NCI-H2107 (cell line): ENCODE measurements at places on chromosomes 6 and 20.

DNA sequence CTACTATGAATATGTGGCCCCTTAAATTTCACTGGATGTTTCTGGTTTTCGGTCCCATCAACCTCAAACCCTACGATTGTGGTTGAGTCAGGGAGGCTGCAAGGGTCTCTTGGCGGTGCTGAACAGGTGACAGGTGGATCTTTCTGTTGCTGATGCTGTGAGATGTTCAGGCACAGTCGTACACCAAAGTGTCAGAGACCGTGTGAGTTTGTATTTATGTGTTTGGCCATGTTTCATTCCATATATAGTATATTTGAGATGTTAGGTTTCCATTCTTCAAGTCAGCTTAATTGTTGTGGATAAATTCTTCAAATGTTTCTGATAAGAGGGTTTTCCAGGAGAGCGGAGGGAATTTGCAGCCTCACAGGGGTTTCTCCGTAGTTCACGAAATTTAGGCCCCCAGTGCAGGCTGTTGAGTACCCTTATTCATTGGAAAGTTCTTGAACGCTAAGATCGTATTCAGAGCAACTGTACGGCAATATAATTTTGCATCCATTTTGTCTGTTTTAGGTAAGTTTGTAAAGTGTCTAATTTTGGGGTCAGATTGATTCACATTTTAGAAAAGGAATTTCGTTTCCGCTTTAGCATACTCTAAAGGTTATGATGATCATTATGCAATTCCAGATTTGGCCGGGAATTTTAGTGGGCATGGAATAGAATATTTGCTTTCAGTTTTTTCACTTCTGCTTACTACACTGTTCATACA lies 1.2 kb downstream of the TAB2 start:
- no peak for DNase-seq

GRCh38 chr20:38875175-38875993 lies 50.8 kb upstream of the FAM83D start:
- no peak for DNase-seq

GRCh38 chr6:161971043-161971442 lies 697.2 kb upstream of the AGPAT4 start:
- no peak for DNase-seq

- no peak for DNase-seq
These were observed 37.7 kb downstream of the FOXO3 start for GRCh38 chr6:108598305-108598863.

- no peak for DNase-seq
These were observed 97.6 kb downstream of the CD164 start for GRCh38 chr6:109284675-109285074.

DNA sequence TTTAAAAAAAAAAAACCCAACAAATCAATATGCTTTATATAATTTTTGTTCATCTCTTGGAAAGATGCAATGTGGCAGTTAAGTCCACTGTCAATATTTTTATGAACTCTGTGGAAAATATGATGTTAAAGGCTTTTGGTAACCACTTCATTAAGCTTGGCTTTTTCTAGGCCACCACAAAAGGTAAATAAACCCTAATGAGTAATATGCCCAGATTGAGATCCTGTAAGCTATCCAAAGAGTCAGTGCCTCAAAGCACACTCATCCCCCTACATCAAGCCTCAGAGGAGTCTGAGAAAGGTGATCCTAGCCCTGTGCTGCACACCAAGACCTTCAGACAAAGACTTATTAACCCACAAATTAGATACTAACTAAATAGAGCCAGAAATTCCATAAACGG lies 121.1 kb downstream of the CDC5L start:
- DNase-seq = no peak

DNA sequence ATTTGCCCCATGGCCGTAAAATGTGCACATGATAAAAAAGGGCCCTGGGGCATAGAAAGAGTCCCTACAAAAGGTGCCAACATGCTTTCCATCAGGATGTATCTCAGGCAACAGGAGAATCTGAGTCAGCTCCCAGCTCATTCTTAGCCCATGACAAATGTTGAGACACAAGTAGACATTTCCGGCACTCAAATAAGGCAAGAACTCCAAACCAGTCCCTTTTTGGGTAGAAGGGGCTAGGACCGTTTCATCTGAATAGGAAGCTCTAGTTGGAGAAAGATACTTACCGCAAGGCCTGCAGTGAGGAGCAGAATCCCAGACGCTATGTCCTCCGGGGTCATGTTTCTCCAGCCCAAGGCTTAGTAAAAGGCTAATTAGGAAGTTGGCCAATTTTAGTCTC lies 261.0 kb upstream of the RIN2 start:
- no peak for DNase-seq

DNA sequence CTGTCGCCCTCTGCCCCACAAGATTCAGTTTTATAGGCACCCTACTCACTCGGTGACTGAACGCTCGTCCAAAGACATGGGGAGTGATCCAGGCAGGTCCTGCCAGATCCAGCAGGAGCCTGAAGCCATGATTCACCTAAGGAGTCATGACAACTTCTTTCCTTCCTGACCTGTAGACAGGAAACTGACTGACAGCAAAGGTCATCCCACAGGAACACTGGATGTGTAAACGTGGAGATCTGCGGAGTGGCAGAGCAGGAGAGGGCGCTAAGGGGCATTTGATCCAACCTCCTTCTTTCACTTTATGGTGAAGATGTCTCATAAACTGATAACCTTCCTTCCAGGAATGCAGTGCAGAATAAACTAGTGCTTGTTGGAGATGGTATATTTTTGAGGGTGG lies 192.2 kb downstream of the GJA10 start:
- DNase-seq = no peak

- no peak for DNase-seq
These were observed 503 bp downstream of the PPDPF start for GRCh38 chr20:63520934-63521601.

DNA sequence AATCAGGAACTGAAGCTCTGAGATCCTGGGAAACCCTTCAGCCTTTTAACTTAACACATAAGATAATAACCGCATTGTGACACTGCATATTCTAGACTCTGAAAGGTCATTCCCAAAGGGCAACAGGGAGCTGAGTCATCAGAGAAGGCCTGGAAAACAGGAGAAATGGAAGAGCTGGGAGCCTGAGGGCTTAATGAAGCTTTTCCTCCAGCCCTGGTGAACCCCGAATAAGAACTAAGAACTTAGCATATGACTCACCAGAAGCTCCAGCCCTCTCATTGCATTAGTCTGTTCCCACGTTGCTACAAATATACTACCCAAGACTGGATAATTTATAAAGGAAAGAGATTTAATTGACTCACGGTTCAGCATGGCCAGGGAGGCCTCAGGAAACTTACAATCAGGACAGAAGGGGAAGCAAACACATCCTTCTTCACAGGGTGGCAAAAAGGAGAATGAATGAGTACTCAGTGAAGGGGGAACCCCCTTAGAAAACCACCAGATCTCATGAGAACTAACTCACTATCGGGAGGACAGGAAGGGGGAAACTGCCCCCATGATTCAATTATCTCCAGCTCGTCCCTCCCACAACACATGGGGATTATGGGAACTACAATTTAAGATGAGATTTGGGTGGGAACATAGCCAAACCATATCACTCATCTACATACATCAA lies 648.5 kb downstream of the TFAP2A start:
- no peak for DNase-seq

- DNase-seq = no peak
These were observed 22.4 kb downstream of the ZMYND8 start for GRCh38 chr20:47334022-47334551.

DNA sequence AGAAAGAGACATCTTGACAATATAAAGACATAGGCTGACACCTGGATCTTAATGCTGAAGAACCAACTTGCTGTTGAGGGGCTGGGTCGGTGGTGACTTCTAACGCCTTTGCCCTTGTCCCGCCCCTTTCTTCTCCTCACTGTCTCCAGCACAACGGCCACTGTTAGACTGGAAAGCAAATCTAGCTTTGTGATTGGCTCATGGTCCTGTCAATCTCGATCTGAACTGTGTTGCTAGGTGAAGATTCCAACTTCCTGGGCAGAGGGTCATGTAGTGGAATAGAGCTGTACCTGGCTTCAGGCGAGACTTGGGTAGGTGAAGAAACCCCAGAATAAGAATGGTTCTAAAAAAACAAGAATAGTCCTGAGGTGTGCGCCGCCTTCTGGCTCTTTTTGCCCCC lies at the start of gene PGK2:
PGK2 (minus strand) TSS at position 110 of the 400 bp plus-strand sequence; CDS start at position 12, 98 bp downstream.
- no peak for DNase-seq

DNA sequence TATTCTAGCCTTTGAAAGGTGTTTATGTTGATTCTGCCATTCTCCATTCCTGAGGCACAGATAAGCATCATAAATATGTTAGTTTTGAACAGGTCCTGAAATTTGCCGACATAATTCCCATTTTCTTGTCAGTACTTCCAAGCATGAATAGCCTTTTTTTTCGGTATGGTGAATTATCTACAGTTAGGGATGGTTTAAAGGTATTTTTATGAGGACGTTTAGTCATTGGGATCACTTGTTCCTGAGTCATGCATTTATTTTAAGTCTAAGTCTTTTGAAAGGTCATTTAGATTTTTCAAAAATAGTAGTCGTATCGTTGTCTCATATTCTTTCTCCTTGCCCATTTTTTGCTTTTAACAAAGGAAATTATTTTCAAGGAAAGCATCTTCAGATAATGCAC lies 98.7 kb downstream of the PHACTR3 start:
- DNase-seq = no peak

DNA sequence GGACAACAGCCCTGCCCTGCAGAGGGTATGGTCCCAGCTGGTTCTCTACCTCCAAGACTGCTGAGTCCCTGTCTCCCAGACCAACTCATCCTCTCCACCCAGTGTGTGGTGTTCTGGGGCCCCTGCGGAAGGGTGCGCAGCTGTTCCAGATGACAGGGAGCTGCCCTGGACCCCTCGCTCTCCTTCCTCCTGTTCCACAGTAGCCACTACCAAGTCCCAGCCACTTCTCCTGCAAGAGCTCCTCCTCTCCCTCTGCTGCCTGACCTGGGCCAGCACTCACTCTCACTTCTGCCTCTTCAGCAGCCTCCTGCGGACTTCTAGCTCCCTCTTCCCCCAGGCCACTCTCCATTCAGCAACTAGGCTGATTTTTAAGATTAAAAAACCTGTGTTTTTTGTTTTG lies 40.1 kb upstream of the TMEM181 start:
- no peak for DNase-seq

GRCh38 chr6:31948753-31949413 lies 3.0 kb downstream of the CFB start:
- DNase-seq = no peak

DNA sequence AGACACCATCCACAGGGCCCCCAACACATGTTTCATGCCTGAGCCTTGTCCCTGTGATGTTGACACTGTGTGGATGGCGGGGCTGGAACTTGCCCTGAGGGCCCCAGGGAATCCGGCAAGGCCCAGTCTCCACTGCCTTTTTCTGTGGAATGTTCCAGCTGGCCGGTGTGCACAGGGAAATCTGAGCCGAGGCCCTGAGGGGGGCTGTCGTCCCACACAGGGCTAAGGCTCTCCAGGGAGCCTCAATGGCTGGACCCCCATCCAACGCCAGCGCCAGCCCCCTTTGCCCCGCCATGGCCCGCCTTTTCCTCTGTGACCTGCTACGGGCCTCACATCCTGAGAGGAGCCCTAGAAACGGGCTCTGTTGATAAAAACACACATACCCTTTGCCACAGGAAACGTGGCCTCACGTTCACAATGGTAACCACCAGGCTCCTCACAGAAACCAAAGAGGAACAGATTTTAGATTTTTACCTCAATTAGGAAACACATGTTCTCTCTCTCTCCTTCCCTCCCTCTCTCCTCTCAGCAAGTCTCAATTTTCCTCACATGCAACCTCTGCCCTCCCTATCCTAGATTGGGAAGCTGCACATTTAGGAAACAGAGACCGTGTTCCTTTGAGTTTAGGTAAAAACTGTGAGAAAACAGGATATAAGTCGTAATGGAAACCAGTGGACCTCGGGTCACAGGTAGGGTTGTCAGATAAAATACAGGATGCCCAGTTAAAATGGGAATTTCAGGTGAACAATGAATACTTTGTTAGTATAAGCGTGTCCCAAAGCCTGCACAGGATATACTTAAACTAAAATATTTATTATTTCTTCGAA lies 13.7 kb upstream of the ZNF831 start:
- no peak for DNase-seq

DNA sequence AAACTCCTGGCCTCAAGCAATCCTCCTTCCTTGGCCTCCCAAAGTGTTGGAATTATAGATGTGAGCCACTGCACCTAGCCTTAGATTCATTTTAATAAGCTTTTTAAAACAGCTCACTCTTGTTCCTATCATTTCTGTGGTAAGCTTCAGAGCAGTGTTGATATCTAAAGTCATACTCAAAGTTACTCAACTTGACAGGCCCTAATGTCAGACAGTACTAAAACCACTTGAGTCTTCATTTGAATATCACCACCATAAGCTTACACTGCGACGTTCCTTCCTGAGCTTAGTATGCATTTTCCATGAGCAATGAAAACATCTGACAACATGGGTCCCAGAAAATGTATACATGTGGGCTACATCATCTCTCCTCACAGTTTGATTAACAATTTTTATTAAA lies 6.0 kb downstream of the FUCA2 start:
- no peak for DNase-seq

DNA sequence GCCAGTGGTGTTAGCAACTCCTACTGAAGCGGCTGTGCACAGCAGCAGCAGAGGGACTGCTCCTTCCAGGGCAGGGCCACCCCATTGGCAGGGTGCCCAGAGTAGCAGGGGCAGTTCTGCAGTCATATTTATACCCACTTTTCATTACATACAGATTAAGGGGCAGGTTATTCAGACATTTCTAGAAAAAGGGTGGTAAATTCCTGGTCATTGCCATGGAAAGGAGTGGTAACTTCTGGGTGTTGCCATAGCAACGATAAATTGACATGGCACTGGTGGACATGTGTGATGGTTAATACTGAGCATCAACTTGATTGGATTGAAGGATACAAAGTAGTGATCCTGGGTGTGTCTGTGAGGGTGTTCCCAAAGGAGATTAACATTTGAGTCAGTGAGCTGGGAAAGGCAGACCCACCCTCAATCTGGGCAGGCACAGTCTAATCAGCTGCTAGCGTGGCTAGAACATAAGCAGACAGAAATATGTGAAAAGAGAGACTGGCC lies 45.0 kb downstream of the IYD start:
- DNase-seq = no peak

DNA sequence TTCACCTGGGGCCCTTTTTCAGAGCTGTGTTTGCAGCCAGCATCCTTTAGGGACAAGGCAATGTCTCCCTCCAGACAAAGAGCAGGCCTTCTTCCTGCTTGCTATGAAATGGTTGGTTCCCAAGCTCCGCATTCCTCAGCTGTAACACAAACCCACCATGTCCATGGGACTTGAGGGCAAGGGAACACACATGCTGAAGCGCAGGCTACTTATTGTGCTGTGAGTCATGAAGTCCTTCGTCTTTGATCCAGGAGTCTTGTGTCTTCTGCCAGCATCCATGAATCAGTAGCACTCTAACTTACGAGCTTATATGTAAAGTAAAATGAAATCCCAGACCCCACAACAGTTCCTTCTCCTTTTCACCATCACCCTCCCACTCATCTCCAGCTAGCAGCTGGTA lies 59.0 kb downstream of the ANKRD60 start:
- no peak for DNase-seq

- DNase-seq = no peak
These were observed 19.1 kb downstream of the TGM3 start for GRCh38 chr20:2314759-2315439.
